ENCODE measurements at places on chromosomes 4 and X. TPM values are rescaled to one million over a fixed set of nuclear protein-coding genes. Genes with fewer than 3 reads are reported as not detected.

Gene GJB1
- 4.1 TPM for total RNA-seq

Gene ERVMER34-1
- total RNA-seq, result 3.7 TPM

Gene KLB
- 0.08 TPM for total RNA-seq

Gene TMEM150C
- total RNA-seq, result 4.8 TPM

Gene NWD2
- total RNA-seq, result 0.36 TPM

Gene PNMA6F
- total RNA-seq, result not detected

Gene CXorf65
- not detected for total RNA-seq

GRCh38 chrX:148741441-148741840, 241.0 kb downstream of the AFF2 start:
- no peak for DNase-seq

- no peak for DNase-seq
Measured at GRCh38 chr4:76652389-76652788, 217.4 kb downstream of the SHROOM3 start.

GRCh38 chr4:52004414-52004813, 15.7 kb downstream of the LRRC66 start:
- DNase-seq, result no peak

- DNase-seq, result no peak
Measured at GRCh38 chr4:88981993-88982392, 75.0 kb downstream of the FAM13A start.

DNA sequence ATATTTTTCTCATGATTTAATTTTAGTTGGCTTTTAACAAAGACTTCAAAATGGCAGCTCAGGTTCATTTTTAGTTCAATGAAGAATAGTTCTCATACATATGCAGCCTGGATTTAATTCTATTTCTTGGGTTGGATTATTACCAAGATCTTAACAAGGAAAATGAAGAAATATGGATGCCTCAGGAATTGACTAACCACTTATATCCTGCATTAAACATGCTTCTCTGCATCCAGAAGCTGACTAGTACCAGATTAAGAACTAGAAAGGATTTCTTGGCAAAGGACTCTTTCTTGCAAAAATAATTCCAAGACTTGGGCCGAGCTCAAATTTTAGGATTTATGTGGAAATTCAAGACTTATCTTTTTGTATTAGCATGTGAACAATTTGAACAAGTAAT, 5.6 kb upstream of the KLHL2 start:
- no peak for DNase-seq

DNA sequence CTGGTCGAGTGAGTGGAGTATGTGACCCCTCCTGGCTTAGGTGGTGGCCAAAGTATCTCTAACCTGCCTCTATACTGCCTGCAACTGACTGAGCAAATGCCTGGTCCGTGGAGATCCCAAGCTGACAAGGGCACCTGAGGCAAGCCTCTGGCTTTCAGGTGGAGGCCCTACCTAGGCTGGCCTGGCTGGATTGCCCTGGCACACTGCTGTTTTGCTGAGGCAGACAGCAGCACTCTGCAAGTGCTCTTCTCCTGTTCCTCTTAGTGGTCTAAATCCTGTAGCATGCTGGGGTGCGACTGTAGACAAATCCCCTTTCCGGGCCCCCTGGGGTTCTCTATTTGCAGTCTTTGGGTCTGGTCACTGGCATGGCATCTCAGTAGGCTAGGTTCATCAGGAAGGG, 44.8 kb downstream of the PNMA5 start:
- DNase-seq, result no peak

DNA sequence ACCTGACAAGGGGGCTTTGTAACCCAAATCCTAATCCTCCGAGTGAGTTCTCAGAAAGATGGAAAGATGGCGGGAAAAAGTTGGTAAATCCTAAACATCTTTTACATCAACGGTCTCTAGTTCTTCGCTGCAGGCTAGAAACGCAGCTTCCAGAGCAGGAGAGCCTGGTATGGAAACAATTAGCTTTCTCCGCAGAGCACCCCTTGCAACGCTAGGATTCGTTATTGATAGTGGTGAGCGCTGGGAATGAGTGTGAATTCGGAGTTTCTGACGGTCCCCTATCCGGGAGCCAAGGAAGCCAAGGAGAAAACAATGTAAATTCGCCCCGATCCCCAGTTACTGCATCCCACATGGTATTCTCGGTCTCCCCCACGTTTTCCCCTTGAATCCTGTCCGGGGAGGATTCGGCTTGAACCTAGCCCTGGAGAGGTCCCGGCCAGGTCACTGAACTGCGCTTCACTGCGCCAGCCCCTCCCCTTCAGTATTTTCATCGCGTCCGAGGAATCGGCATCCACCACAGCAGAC, 4.7 kb upstream of the NEUROG2 start:
- no peak for DNase-seq

DNA sequence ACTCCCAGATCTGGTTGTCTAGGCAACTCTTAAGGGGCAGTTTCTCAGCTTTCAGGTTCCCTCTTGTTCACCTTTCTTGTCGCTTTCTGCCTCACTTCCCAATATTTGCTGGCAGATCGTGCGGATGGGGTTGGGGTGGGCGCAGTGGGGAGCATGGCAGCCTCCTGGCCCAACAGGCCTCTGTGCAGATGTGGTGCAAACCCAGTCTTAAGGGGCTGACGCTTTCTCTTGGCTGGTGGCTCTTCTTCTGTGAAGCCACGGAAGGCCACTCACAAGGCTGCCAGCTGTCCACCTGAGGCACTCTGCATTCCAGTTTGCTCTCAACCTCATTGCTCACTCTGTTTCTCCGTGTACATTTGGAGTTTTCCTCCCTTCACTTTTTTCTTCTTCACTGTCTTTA, 61.7 kb downstream of the NBDY start:
- DNase-seq, result peak; percentile 19

- no peak for DNase-seq
Measured at GRCh38 chr4:174154215-174154854, 129.1 kb downstream of the FBXO8 start.

DNA sequence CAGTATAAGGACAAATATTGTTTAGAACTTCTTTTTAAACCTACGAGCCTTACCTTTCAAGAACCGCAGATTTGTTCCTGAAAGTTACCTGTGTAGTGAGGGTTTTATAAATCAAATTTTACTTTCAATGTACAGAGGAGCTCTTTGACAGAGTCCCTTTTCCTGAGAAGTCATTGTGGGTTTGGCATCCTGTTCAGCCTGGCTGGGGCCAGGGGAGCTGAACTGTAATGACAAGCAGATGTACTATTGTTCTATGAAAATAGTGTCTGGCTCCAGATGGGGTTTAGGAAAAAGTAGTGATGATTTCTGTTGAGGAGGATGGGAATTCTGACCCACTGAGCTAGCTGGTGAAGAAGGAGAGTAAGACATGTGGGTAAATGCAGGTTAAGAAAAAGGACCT, 196.2 kb upstream of the PGRMC2 start:
- DNase-seq, result no peak

- DNase-seq, result no peak
Measured at GRCh38 chr4:3406431-3406830, 35.3 kb upstream of the HGFAC start.

DNA sequence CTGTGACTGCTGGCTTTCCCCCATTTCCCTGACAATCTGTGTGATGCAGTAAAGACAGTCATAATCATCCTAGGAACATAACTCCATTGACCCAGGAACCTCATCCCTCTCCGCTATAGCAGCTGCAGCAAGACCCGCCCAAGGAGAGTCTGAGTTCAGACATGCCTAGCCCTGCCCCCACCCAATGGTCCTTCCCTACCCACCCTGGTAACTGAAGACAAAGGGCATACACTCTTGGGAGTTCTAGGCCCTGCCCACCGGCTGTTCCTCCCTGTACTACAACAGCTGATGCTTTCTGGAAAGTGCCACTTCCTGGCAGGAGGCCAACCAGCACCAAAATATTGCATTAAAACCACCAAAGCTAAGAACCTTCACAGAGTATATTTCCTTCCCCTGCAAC, 1035.6 kb downstream of the C4orf33 start:
- no peak for DNase-seq

GRCh38 chrX:150536455-150537116, 31.8 kb upstream of the MTM1 start:
- DNase-seq, result no peak

DNA sequence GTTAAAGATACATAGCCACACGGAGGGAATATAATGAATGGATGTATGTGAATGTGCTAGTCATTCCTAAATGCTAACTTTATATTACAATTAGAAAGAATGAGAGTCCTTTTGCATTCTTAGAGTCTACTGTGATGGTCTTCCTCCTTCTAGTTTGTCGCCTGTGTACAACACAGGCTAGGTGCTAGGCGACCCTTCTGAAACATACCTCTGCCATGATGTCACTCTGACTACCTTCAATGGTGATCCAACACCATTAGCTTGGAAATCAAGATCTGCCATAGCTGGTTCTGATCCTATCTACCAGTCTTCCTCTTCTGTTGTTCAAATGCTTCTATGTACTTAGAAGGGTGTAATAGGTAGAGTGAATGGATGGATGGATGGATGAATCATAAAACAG, 151.2 kb downstream of the MGST2 start:
- no peak for DNase-seq

- no peak for DNase-seq
Measured at GRCh38 chr4:152937336-152938236, 1.5 kb downstream of the FHDC1 start.

DNA sequence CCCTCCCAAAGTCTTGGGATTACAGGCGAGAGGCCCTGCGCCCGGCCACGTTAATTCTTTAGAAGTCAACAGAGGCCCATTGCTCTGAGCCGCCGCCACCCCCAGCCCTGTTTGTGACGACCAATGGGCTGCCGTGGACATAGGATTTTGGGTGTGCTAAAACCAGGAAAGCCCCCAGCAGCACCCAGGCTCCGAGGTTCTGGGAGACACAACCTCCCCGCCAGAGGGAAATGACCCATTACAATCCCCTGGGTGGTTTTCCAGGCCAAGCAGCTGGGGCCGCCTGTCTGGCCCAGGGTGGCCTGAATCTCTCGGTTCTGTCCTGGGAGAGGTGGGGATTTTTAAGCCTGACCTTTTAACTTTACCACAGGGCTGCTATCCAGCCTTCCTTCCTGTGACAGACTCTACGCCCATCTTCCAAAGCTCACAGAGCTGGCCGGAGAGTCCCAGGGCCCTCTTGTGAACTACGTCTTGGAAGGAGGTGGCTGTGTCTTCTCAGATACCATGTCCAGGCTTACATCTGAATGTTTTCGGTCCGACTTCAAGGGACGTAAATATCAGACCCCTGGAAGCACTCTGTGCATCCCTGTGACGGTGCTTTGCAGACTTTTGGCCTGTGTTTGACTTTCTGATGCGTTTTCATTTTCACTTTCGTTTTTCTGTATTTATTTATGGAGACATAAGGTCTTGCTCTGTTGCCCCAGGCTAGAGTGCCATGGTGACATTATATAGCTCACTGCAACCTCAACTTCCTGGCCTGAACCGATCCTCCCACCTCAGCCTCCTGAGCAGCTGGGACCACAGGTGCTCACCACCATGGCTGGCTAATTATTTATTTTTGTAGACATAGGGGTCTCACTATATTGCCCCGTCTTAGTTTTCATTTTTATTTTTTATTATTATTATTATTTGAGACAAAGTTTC, 36.0 kb downstream of the P2RY8 start:
- no peak for DNase-seq

DNA sequence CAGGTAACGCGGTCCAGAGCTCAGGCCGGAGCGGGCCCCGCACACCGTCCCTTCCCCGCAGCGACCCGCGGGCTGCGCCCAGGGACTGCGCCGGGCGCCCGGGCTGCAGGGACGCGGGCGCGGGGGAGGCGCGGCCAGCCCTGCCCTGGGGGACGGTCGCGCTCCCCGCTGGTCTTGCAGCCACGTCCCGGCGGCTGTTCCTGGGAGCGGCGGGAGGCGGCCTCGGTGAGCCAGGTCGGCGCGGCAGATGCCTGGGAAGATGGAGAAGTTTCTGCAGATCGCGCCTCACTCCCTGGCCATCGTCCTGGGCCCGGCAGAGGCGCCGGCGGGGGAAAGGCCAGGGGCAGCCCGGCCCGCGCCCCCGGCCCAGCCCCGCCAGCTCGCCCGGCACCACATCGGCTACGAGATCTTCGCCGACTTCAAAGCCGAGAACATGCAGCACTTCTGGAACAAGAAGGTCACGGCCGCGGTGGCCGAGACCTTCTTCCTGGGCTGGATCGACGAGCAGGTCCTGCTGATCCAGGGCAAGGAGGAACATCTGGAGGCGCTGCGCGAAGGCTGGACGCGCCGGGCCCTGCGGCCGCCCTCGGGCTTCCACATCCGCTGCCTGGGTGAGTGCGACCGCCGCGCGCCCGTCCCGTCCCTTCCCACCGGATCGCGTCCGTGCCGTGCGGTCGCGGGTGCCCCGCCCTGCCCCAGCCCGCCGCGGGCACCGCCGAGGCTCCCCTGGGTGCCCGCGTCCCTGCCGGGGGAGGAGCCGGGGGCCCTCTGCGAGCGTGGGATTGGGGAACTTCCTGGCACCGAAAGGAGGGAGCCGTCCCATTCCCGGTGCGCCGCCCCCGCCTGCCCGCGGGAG, 107.4 kb upstream of the STOX2 start:
- no peak for DNase-seq

DNA sequence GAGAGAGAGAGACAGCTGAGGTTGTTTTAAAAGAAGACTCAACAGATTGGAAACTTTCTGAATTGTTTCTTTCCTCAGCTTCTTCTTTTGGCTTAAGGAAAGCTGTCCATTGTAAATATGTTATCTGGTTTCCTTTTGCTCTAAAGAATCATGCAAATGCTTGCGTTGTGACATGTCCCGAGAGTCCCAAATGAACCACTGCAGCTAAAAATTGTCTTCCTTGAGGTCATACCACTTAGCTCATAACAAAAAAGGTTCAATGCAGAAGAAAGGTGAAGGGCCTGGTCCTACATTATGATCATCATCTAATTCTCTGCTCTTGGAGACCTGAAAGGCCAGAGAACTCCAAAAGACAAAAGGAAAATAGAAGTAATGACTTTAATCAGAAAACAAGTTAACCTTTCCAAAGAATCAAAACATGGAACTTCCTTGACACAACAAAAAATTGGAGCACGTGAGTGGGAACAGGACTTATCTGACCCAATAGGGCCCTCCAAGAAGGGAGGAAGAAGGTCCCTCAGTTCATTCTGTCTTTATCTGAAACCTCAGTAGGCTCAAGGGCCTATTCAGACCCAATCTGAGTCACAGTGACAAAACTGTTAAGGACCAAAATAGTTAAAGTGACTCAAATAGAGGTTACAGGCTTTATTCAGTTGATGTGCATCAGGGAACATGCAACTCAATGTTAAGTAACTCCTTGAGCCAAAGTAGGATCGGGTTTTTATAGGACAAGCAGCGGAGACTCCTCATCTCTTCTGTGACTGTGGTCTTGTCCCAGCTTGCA, 14.7 kb upstream of the VSIG1 start:
- no peak for DNase-seq

DNA sequence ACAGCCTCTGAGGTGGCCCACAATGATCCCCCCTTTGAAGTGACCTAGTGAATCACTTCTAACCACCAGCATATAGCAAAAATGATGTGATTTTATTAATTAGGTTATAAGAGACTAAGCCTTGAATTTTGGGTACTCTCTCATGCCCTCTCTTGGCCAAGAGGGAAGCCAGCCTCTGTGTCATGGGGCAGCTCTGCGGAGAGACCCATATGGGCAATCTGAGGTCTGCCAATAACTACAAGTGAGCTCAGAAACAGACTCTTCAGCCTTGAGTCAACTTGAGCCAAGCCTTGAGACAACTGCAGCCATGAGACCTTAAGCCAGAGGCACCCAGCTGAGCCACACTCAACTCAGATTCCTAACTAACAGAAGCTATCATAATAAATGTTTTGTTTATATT, 45.7 kb downstream of the MANBA start:
- no peak for DNase-seq
